ENCODE measurements at places on chromosomes 13 and 19.

GRCh38 chr13:106594980-106595379 is 27.0 kb upstream of the ARGLU1 start:
- DNase-seq: no peak

GRCh38 chr13:23547000-23547590 is 23.1 kb upstream of the TNFRSF19 start:
- DNase-seq: no peak

- no peak for DNase-seq
These were observed 25.6 kb downstream of the EPS15L1 start for GRCh38 chr19:16446108-16446723.

DNA sequence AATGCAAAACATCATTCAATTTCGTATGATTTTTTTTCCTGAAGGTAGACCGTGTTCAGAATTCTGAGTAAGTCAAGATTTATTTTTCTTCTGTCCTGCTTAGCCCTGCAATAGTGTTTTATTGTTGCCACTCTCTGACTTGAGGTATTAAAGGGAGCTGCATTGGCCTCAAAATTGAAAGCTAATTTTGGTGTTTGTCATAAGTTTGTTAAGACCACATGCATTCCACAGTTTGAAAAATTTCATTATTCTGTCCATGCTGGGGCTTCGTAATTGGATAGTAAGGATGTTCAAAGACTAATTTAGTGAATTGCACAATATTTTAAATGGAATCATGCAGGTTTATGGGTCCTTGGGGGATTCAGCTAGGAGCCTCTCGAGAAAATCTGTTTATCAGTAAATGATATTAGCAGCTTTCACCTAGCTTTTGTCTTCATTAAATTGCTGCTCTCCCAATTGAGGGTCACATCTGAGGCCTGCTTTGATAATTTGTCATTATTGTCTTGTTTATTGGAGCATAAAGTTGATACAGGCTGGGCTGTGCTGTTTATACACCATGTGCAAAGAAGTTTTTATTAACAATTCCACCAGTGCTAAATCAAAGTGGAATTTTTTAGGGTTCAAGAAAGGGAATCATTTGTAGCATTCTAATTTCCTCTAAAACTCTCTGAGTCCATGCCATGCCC is 339.8 kb upstream of the OBI1 start:
- DNase-seq: no peak

DNA sequence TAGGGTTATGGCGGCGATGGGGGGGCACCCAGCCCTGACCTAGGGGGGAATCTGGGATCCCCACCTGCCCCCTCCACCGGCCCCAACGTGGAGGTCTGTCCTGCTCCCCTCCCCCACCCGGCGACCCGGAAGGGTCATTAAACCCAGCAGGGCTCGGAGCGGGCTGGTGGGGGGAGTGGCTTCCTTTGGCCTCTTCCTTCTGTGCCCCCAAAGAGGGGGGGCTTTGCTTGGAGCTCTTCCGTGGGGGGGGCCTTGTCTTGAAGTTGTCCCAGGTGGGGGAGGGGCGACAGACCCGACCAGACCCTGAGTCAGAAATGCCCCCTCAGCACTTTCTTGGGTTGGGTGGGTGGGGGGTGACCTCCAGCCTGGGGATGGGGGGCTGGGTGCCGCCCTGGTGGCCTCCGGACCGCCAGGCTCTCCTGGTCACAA is 1.5 kb downstream of the ARID3A start:
- no peak for DNase-seq

DNA sequence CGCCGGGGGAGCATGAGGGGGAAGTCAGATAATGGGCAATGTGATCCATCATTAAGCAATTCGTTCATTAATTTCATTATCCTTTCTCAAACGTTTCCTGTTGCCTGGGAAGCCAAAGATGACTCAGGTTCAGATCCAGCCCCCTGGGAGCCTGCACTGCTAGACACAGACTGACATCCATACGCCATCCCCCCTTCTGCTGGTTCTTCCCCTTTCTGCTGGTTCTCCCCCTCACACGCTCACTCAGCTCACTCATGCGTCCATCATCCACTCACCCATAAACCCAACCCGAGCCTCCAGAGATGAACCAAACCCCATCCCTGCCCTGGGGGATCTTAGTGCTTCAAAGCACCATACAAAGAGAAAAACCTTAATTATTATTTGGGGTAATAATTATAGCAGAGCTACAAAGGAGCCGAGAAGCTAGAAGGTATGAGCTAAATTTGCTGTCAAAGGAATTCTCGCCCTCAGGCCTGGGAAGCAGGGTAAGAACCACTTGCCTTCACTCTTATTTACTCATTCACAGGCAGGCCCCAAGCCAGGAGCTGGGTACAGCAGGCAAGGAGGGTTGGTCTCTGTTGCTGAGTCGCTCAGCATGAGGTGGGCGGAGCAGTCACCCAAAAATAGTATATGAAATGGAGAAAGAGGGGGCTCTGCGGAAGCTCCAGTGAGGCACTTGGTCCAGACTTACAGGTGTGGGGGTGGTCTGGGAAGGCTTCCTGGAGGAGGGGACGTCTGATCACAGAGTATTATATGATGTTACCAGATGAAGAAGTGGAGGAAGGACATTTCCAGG is 7.0 kb upstream of the ZNF444 start:
- DNase-seq: peak; percentile 28

DNA sequence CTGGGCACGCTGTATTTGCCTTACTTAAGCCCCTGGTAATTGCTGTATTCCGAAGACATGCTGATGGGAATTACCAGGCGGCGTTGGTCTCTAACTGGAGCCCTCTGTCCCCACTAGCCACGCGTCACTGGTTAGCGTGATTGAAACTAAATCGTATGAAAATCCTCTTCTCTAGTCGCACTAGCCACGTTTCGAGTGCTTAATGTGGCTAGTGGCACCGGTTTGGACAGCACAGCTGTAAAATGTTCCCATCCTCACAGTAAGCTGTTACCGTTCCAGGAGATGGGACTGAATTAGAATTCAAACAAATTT is 676 bp downstream of the BRCA2 start:
- no peak for DNase-seq

- peak; percentile 8 for DNase-seq
These were observed 451.7 kb downstream of the EFNB2 start for GRCh38 chr13:106083620-106084350.

DNA sequence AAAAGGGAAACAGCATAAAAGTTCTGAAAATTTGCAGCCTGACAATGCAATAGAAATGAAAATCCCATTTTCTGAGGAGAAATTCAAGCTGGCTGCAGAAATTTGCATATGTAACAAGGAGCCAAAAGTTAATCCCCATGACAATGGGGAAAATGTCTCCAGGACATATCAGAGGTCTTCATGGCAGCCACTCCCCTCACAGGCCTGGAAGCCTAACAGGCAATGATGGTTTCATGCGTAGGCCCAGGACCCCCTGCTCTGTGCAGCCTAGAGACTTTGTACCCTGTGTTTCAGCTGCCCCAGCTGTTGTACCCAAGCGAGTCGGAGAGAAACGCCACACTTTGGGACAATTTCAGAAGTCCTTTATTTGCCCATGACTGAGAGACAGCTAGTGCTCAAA is 701.3 kb upstream of the KLHL1 start:
- no peak for DNase-seq

- no peak for DNase-seq
These were observed 1.4 kb downstream of the ANKRD10 start for GRCh38 chr13:110913322-110914080.

DNA sequence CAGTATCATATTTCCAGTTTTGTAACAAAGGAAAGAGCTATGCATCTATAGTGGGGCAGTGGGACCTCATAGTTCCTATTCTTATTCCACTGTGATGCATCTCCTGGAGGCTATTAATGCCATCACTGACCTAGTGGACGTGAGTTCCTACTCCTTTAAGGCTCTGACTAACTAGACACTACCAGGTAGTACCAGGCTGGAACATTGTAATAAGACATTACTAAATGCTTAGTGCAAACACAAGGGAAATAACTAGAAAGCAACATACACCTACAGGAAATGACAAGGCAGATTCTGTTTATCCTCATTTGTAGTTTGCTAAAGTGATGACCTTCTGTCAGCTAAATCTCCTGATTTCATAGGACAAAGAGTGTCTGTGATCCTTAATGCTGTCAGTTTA is 192.5 kb downstream of the POSTN start:
- no peak for DNase-seq

DNA sequence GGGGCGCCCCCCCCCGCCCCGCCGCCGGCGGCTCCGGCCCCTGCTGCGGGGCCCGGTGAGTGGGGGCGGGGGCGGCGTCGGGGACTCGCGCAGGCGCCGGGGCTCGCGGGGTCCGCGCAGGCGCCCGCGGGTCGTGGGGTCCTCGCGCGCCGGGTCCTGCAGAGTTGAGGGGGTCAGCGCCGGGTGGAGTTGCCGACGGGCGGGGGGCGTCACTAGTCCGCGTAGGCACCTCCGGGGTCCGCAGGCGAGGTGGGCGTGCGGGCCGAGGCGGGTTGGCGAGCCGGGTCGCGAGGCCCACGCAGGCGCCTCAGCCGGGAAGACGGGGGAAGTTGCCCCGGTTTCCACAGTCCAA is 365 bp downstream of the PPP6R1 start:
- no peak for DNase-seq

DNA sequence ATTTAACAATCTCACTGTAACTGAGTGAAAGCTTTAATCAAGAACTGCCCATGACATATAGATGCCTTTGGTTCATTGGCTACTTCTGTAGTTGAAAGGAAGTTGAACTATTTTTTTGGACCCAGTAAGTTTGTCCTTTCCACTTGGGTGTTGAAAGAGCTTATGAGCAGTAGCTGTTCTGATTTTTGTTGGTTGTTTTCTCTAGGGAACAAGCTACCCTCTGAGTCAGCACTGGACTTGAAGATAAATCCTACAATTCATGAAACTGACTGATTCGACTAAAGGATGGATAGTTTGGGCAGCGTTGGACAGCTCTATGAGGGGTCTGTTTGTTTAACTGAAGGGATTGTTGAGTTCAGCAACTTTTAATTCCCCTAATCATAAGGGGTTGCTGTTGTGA is 101.0 kb downstream of the PAN3 start:
- DNase-seq: no peak

DNA sequence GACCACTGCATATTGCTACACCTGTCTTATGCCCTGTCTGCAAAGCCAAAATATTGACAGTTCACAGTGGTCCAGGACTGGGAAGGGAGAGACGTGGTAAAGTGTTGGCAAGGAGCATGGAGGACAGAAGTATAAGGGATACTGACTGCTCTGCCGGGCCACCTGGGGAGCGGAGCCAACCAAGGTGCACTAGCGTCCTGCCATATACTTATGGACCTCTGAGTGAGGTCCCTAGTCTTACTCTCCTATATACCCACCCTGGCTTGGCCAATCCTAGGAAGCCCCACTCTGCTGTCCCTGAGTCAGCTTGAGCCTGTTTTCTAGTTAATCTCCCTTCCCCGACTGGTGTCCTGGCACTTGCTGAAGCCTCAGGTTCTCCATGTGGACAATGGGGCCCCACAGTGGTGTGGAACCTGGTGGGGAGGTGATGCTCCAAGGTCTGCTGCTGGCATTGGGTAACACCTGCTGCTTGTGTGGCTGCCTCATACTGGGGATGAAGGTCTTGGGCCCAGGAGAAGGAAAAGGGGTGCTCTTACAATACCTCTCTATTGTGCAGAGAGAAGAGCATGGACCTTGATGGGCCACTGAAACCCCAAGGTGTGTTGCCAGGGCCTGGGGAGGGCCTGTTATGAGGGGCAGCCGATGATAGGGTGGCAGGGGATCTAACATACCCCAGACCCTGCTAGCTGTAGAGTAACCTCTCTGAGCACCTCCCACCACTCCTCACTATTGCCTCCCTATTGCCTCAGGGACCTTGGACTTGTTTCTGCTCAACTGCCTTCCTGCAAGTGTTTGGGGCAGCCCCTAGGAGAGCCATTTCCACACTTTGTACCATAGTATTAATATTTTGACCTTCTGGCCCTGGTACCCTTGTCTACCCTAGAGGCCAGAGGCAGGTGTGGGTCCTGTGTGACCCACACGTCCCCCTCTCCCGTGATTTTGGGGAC is 6.7 kb upstream of the TRIM28 start:
- DNase-seq: no peak

DNA sequence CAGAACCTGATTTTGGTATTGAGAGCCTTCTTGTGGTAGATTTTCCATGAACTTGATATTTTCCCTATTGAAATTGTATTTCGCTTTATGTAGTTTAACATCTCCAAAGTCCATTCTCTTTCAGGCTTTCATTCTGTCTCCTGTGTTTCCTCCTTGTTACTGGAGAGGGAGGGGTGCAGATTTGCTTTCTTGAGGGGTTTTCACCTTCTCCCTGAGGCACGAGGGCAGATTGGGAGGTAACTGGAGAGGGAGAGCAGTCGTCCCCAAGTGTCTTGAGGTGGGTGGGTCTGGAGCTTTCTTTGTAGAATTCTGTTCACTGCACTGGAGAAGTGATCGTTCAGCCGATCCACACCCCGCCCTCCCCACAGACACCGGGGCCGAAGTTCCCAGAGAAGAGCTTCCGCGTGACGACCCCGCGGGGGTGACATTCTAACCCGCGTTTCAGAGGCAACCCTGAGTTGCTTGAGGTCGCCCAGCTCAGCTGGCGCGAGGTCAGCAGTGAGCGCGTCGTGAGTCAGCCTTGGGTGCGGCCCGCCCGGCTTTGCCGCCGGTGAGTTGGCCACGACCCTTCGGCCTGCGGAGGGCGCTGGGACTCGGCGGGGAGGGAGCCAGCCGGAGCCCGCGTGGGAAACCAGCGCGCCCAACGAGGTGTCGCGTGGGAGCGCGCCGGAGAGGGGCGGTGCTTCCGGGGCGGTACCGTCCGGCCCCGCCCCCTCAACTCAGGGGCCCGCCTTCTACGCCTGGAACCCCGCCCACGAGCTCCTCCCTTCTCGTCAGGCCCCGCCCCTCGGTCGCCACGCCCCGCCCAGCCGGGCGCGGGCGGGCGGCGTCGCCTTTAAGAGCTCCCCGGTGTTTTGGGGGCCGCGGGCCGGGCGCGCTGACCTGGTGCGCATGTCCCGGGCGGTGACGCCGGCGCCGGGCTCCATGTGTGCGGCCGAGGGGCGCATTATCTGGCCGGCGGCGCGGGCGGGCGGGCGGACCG is at the start of gene GATAD2A:
TSS of gene GATAD2A (plus strand) at position 797 of the 982 bp plus-strand sequence. CDS start 59,671 bp downstream, outside the sequence.
- peak; percentile 84 for DNase-seq

- DNase-seq: no peak
These were observed 2.5 kb downstream of the LDLR start for GRCh38 chr19:11091703-11092153.

GRCh38 chr13:91632086-91632485 is 233.7 kb downstream of the GPC5 start:
- DNase-seq: no peak

All from nucleus accumbens (tissue), 56 donors.